Forelimb muscle (tissue), 1 donor: ENCODE measurements at places on chromosomes 5 and 9.

DNA sequence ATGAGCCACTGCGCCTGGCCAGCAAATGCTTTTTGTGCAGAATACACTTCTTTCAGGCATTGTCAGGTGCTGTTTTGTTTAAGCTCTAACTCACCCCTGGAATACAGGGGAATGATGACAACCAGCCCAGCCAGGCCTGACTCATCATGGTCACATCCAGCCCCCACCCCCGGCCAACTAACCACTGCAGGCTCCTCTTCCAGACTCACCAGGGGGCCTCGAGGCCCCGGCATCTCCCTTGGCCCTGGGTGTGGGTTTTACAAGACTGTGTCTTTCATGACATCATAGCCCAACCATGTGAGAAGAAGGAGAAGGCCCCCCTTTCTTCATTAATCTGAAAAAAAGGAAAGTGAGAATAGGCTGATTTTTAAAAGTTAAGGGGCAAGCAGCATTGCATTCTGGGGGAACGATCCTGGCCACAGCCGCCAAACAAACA is 35.5 kb downstream of the OLFML2A start:
- DNase-seq, result no peak

GRCh38 chr5:135584276-135584675 is 5.5 kb upstream of the CXCL14 start:
- DNase-seq, result no peak

GRCh38 chr5:2991884-2992283 is 240.4 kb upstream of the IRX2 start:
- DNase-seq, result no peak

DNA sequence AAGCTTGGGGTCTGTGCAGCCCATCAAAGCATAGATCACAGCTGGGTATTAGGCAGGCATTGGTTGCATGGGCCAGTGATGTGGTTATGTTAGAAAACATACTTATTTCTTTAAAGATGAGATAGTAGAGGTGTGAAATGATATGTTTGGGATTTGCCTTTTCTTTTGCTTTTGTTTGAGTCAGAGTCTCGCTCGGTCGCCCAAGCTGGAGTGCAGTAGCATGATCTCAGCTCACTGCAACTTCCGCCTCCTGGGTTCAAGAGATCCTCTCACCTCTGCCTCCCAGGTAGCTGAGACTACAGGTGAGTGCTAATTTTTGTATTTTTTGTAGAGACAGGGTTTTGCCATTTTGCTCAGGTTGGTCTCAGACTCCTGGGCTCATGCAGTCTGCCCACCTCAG is 84.8 kb downstream of the PDE6A start:
- no peak for DNase-seq

- no peak for DNase-seq
These were observed 26.6 kb downstream of the PCDHAC2 start for GRCh38 chr5:140992828-140993227.

DNA sequence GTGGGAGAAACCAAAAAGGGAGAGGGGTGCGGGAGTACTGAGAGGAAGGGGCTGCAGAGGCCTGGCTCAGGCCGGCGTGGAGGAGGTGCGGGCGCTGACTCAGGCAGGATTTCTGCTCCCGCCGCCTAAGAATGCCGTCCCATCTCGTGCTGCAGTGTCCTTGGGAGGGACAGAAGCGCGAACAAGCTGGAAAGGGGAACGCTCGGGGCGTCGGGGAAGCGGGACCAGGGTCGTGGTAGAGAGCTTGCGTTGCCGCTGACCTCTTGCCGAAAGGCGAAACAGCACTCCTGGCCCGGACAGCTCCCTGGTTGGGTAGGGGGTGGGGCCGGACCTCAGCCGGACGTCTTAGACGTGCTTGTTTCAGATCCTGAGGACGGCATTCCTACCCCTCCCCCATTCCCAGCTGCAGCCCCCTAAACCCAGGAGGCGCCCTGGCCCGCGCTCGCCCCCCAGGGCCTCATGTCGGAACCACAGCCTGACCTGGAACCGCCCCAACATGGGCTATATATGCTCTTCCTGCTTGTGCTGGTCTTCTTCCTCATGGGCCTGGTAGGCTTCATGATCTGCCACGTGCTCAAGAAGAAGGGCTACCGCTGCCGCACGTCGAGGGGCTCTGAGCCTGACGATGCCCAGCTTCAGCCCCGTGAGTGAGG is 1.1 kb downstream of the RELL2 start:
- DNase-seq, result no peak

GRCh38 chr5:73615085-73615484 is 10.9 kb upstream of the ARHGEF28 start:
- DNase-seq, result no peak

- DNase-seq, result no peak
These were observed 90.7 kb upstream of the NR3C1 start for GRCh38 chr5:143494162-143494561.

DNA sequence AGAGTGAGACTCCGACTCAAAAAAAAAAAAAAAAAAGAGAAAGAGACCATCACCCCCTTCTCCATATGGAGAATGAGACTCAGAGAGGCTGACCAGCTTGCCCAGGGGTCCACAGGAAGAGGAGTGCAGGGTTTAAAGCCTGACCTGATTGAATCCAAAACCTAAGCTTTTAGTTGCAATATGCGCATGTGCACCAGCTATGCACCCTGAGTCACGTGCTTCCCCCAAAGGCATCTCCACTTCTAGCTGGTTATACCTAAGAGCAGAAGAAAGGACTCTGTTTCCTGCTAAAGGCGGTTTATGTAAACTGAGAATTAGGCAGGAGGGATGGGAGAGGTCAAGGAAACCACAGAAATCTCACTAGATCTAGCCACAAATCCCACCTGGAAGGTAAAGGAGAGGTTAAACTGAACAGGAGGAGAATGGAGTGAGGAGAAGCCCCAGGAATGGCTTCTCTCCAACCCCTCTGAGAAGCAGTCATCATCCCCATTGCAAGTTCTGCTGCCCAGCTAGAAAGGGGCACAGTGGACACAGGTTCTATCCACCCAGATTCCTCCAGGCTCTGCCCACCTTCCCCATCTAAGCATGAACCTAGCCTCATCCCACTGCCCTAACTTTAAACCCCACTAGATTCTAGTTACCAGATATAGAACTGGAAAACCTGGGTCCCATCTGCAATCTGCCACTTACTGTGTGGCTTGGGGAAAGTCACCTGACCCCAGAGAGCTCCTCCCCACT is 171.3 kb downstream of the ACTL7B start:
- no peak for DNase-seq

DNA sequence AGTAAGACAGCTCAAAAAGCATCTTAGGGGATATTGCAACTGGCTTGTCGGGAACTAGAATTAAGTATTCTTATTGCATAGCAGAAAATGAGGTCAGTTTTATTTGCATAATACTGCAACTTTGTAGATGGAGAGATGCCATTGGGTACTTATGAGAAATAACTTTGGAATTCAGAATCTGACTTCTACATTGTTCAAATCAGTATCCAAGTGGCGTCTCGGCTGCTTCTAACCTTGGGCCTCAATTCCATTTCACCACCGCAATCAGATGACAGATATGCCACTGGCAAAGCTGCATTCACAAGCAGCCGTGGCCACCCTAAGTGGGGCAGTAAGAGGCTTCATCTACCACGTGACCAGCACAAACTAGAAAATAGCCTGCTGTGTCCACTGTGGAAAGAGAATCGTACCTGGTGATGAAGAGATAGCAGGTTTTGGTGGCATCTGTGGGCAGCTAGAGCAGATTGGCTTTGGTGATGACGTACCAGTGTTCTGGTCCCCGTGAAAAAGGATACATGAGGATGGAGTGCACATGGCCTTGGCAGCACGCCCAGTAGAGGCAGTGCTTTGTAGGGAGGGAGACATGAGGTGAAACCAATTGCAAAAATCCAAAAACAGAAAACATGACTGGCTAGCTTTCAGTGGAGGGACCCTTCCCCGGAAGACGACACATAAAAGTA is 116.6 kb downstream of the KLHL3 start:
- no peak for DNase-seq

DNA sequence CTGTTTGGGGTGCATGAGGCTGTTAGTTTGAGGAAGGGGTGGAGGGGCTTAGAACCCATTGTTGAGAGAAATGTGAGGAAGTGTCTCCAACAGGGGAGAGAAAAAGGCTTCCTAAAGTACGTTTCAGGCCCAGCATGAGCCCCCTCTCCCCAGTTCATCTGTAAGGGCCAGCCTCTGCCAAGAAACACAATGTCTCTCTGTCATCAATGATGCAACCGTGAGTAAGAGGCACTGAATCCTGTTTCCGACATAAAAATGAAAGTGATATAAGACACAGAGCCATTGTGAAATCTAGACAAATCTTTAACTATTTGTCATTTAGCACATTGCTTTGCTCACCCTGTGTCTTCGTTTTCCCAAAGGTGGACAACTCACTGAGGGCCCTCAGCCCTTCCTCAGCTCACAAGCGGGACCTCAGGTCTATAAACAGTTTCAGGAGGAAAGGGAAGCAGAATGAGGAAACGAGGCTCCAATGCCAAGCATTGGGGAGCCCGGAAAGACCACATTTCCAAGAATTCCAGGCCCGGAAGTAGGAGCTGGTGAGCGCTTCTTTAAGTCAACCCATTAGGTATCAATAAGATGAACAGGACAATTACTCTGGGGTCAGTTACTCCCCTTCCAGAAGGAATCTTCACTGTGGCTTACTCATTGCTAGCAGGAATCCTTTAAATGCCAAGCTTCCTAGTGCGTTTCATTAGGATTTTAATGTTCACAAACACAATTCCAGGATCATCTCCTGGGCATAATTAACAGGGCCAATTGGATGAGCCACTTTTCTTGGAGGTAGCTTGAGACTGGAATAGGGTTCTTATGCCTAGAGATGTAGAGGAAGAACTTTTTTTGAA is 59.0 kb upstream of the KLF4 start:
- DNase-seq, result no peak

DNA sequence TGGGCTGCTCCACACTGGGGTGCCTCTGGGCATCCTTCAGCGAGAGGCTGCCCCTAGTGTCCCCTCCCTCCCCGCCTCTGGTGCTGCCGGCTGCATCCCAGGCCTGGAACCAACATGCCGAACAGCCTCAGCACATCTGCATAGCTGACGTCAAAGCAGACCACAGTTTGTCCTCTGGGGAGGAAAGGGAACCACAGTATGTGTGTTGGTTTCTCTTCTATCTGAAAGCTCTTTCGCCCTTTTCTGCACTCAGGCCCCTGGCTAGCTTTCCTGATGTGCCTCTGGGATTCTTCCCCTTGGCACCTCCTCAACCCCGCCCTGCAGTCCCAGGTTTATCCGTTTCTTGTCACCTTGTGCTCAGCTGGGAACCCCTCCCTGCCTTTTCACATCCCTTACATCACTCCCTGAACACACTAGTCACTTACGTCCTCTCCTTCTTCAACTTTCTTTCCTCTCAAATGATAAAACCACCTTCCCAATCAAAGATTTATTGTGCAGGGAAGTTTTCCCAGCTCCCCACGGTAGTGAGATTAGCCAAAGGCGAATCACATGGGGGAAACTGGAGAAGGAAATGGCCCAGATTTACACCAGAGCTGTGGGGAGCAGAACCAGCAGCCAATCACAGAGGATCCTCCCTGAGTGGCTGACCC is 35.5 kb upstream of the B4GALT1 start:
- no peak for DNase-seq

DNA sequence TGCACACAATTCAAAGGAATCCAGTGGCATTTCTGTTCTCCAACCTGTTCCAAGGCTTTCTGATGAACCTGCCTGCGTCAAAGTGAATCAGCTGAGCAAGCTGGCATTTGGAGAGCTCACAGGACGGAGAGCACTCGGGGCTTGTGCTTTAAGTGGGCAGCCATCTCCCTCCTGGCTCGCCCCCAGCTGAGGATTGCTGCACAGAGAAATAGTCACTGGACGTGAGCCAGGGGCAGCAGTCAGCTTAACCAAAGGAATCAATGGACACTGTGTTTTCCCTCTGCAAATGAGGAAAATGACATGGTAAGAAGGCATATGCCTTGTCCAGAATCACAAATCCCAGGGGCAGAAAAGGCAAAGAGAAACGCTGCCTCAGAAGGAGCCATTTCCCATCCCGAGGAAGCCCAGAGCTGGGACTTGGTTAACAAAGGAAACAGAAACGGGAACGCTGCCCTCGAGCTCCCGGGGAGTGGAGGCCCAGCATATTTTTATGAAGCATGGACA is 299.4 kb downstream of the ZSWIM6 start:
- DNase-seq, result no peak

DNA sequence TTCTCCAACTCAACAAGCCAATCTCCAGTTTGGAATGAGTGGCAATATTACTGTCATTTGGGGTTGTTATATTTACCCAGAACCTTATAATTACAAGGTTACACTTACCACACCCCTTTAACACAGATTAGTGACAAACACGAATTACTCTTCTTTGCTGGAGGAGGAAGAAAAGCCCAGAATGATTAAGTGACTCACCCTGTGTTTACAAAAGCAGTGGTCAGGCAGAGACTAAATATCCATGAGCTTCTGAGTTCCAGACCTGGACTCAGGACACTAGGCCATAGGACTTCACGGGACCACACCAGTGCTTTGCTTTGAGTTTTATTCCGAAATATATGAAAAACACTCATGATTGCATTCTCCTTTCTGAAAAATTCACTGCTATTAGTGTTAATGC is 370.8 kb downstream of the TLE1 start:
- no peak for DNase-seq

DNA sequence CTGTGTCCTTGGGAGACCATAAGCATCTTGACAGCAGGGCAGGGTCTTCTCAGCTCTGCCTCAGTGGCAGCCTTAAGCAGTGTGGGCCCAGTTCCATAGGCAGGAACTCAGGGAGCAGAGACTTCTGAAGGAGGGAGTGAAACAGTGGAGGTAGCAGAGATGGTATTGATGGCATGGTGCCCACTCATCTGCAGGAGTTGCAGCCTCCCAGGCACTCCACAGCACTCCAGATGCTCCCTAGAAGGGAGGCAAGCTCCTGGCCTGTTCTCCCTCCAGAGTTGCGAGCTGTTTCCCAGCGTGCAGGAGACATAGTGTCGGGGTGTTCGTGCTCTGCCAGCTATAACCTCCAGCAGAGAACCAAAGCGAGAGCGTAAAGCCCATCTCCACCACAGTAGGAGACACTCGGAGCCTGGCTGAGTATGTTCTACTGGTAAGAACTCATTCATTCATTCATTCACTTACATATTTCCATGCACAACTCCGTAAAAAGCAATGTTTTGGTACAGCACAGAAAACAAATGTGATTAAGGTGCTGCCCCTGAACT is 31.4 kb upstream of the UNC5A start:
- DNase-seq, result no peak

GRCh38 chr9:32741706-32742105 is 41.6 kb upstream of the TMEM215 start:
- DNase-seq, result no peak

GRCh38 chr9:87950765-87951488 is 23.4 kb downstream of the CDK20 start:
- DNase-seq, result no peak

DNA sequence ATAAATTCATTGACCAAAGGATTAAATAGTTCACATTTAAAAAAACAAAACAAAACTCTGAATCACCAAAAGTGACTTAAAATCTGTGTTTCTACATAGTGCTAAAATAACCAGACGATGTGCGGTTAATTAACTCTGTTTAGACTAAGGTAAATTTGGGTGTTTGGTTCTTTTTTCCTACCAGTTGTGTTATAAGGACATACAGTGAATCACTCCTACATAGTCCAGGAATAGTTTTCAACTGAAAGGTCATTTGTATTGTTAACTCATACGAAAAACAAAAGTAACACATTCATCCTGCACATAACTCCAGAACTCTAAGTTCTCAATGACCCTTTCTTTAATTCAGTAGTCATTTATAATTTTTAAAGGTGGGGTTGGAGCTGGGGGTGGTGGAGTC is 203.7 kb downstream of the GLIS3 start:
- DNase-seq, result no peak

- no peak for DNase-seq
These were observed 48.4 kb downstream of the STX17 start for GRCh38 chr9:99954819-99955218.
